ENCODE measurements at places on chromosomes 4 and X.
A peak's percentile ranks its signal among the peaks of the same experiment; 100 is the strongest.

DNA sequence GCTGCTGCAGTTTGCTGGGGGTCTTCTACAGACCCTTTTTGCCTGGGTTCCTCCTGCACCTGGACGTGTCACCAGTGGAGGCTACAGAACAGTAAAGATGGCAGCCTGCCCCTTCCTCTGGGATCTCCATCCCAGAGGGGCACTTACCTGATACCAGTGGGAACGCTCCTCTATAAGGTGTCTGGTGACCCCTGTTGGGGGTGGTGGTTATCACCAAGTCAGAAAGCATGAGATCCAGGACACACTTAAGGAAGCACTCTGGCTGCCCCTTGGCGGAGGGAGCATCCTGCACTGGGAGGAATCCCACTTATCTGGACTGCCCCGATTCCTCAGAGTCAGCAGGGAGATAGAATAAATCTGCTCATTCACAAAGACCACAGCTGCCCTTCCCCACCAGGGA lies 218.9 kb upstream of the GALNTL6 start:
- DNase-seq: no peak

GRCh38 chr4:56648021-56648823 lies 32.9 kb downstream of the HOPX start:
- no peak for DNase-seq

GRCh38 chr4:74539044-74539790 lies 94.3 kb downstream of the AREG start:
- DNase-seq: no peak

- no peak for DNase-seq
Measured at GRCh38 chrX:1126738-1127137, 85.7 kb downstream of the CRLF2 start.

GRCh38 chr4:2304321-2304876 lies 42.5 kb upstream of the MXD4 start:
- no peak for DNase-seq

- no peak for DNase-seq
Measured at GRCh38 chrX:15864023-15864422, 9.4 kb upstream of the AP1S2 start.

DNA sequence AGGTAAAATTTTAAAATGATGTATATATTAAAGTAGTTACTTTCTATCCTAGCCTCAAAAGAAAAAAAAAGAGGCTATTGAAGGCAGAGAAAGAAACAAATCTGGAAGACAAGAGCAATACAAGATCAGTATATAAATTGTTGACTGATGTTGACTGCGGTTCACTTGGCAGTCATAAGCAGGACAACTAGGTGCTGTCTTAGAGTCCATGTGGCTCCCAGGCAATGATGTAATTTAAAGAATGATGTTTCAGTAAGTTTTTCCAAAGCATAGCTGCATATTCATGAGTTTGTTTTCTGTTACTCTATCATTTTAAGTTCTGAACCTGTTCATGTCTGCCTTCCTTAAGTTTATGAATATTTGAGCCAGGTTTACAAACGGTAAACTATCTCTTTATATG lies 630.2 kb downstream of the FAT4 start:
- DNase-seq: no peak

- DNase-seq: no peak
Measured at GRCh38 chr4:173121076-173121561, 47.5 kb upstream of the GALNT7 start.

DNA sequence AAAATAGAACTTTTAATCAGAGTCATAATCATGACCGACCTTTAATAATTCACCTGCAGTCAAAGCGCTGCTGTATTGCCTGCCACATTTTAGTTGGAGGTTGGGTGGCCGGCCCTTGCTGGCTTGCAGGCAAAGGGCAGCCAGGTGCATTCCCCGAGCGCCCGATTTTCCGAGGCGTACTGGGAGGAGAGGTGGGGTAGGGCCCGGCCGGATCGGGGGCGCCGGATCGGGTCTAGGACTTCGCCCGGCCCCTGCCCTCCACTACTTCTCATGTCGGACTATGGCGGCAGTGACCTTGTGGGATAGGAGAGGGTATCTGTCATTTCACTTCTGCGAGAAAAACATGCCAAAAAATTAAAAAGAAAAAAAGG lies 2.5 kb upstream of the RS1 start:
- no peak for DNase-seq

- no peak for DNase-seq
Measured at GRCh38 chrX:11533199-11533651, 132.5 kb downstream of the ARHGAP6 start.

- DNase-seq: peak; percentile 6
Measured at GRCh38 chr4:118282692-118283091, 70.1 kb downstream of the PRSS12 start.

GRCh38 chrX:28022371-28022770 lies 41.1 kb upstream of the DCAF8L1 start:
- no peak for DNase-seq

- no peak for DNase-seq
Measured at GRCh38 chr4:133799717-133800315, 401.8 kb downstream of the PABPC4L start.

GRCh38 chr4:94947681-94948108 lies 189.9 kb downstream of the BMPR1B start:
- DNase-seq: no peak

GRCh38 chrX:138858951-138859350 lies 147.4 kb upstream of the FGF13 start:
- no peak for DNase-seq

- no peak for DNase-seq
Measured at GRCh38 chrX:134246282-134246681, 9.3 kb downstream of the CCDC160 start.

GRCh38 chrX:18900401-18900976 lies 83.4 kb downstream of the PHKA2 start:
- no peak for DNase-seq

GRCh38 chr4:121093261-121093660 lies 20.9 kb upstream of the NDNF start:
- DNase-seq: no peak

DNA sequence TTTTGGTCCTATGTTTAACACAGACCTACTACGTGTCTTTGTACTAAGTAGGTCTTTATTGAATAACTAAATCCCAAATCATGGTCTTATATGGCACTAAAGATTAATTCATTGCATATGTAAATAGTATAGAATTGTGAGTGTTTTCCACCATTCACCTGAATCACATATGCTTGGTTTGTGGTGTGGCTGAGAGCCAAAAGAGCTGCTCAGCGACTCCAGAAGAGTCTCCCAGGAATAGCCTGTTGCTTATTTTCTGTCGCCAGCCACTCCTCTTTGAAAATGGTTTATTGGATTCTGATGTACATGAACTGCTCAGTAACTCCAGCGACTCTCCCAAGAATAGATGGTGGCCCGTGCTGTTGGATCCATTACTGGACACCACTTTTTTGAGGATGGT lies 184.5 kb downstream of the CLCN4 start:
- DNase-seq: no peak

DNA sequence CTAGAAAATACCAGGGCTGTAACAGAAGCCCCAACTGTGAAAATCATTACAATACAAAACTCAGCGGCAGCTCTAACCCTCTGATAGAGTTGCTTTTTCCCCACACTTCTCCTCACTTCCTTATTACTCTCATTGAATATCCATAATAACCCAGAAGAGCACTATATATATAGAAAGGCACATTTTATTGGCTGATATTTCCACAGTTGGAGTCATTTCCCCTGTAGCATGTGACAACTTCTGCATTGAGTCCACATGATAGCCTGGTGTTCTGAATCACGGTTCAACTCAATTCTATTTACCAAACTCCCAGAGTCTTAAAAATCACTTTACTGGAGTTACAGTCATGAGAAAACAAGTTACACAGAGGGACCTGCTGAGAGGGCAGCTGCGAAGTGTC lies 46.6 kb upstream of the NWD2 start:
- no peak for DNase-seq

- peak; percentile 53 for DNase-seq
Measured at GRCh38 chr4:36716874-36717273, 435.5 kb downstream of the DTHD1 start.

GRCh38 chrX:96703379-96703778 lies 18.7 kb downstream of the DIAPH2 start:
- DNase-seq: no peak

- DNase-seq: no peak
Measured at GRCh38 chr4:91111556-91111955, 984.4 kb downstream of the CCSER1 start.

DNA sequence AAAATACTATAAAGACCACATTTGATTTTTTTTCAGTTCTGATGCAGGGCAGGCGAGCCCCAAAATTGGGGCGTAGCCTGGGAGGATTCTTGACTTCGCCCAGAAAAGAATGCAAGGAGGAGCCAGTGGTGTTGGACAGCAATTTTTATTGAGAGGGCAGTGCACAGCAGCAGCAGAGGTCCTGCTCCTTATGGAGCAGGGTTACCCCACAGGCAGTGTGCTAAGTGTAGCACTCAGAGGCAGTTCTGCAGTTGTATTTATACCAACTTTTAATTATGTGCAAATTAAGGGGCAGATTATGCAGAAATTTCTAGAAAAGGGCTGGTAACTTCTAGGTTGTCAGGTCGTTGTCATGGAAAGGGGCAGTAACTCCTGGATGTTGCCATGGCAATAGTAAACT lies 69.9 kb downstream of the GASK1B start:
- DNase-seq: no peak

DNA sequence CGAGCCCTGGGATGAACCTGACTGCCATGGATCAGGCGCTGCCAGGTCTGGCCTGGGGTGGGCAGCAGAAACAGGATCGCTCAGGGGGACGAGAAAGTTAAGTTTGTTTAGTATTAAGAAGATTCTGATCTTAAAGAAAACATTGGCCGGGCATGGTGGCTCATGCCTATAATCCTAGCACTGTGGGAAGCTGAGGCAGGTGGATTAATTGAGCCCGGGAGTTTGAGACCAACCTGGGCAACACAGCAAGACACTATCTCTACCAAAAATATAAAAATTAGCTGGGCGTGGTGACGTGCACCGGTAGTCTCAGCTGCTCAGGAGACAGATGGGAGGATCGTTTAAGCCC lies 696 bp upstream of the FLNA start:
- no peak for DNase-seq

DNA sequence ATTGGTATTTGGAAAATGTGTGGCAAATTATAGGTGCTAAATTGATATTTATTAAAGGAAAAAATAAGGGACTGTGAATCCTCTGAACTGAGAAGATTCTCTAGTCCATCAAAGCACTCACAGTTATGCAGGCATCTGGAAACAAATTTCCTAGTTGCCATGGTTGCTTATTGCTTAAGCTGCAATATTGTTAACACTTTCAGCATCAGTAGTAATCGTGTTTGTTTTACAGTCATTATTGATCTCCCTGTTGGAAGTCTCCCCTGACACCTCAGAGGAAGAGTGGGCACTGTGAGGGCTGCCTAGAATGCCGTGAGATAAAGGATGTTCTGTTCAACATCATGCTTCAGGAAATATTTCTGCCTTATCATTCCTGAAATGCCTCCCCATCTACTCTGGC lies 2004.3 kb upstream of the ADGRL3 start:
- no peak for DNase-seq

- DNase-seq: no peak
Measured at GRCh38 chr4:146176891-146177290, 1.4 kb downstream of the LSM6 start.
